NCI-H187 (cell line): ENCODE measurements at places on chromosomes 7 and 10.
A peak's percentile ranks its signal among the peaks of the same experiment; 100 is the strongest.

GRCh38 chr10:102426803-102427287, 5.5 kb downstream of the CUEDC2 start:
- no peak for DNase-seq

GRCh38 chr10:88254091-88254490, 329.0 kb downstream of the RNLS start:
- DNase-seq = no peak

DNA sequence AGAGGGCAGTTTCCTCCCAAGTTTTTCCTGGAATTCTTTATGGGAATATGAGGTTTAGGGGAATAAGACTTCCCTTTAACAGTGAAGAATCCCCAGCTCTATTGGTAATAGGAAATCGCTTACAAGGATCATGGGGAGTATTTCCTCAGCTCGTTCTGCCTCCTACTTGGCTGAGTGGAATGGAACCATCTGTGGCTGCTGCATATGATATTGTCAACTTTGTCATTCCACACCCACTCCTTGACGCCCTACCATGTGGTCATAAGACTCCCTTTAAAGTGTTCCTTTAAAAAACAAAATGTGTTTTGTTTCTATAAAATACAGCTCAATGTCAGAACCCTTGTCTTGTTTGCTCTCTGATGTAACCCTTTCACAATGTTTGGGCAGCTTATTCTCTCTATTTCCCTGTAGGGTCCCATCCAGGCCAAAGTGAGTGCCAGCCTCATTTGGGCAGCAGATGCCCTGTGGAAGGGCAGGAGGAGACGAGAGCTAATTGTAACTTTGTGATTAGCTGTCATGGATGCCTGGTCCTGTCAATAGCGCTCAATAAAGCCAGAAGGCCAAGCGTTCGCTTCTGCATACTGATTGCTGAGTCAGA, 33.8 kb upstream of the ATRNL1 start:
- no peak for DNase-seq

- no peak for DNase-seq
These were observed 364.8 kb upstream of the IGFBP3 start for GRCh38 chr7:46285878-46286277.

DNA sequence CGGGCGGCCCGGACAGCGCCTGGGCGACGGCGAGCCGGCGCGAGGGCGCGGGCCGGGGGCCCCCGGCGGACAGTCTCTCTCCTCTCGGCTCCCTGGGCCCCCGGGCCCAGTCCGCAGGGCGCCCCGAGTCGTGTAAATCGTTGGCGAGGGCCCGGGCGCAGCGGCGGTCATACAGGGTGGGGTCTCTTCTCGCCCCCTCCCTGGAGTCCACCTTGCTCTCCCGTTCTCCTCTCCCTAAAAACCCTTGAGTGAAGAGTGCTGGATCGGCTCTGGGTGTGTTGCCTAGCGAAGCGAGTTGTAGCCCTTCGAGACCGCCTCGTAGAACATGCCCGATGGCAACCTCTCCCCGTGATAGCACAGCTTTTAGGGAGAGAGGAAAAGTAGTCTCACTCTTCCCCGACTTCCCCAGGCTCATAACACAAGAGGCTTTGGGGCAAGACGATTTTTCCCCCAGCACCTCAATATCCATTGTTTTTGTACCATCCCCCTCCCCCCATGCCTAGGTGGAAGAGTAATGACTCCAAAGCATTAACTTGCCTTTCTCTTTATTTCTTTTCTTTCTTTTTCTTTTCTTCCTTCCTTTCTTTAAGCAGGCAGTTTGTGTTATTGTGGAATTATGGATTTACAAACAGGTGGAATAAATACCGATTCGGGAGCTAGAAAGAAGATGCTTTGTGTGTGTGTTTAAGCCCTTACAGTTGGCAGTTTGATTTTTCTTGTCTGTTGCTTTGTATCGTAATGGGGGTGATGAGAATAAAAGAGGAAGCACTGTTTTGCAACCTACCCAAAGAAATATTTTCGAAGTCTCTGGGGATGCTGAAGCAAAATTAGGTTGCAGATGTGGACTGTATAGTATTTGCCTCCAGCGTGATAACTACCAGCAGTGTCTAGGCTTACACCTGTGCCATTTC, 822 bp downstream of the SHOC2 start:
- peak; percentile 4 for DNase-seq

GRCh38 chr10:60942788-60943315, 1.1 kb downstream of the RHOBTB1 start:
- DNase-seq = no peak

GRCh38 chr7:24727154-24728120, 29.8 kb downstream of the GSDME start:
- no peak for DNase-seq

DNA sequence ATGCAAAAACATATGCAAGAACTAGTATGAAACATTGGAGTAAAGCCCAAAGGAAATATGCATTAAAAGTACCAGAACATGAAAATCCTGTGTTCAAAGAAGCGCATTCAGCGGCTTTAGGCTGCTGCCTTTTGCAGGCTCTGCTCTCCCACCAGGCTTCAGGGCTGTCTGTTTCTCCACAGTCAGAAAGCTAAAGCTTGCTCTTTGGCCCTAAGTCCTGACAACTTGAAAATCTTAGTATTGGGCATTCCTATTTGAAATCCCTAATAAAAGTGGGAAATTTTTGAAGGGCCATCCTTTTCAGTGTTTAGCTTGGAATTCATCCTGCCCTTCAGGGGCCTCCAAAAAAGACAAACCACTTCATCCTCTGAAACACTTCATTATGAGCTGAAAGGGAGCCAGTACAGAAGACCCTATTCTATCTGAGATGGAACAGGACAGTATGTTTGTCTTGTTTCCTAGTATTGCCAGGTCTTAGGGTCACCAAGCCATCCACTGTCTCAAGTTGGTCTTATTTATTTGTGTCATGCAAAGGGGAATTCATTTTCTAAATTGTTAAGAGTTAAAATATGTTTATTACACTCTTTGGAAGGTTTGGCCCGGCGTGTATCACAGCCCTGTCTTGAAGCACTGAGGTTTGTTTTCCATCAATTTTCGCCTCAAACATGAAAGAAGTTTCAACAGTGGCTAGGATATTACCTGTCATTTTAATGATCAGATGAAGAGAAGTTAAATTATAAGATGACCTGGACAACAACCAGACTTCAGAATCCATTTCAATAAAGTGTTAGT, 326.3 kb upstream of the BMPER start:
- DNase-seq = no peak

- DNase-seq = no peak
These were observed 29.9 kb downstream of the DPCD start for GRCh38 chr10:101617824-101618568.
